Esophagus muscularis mucosa (tissue), 4 donors: ENCODE measurements at places on chromosomes 7 and 10. TPM values are rescaled to one million over a fixed set of nuclear protein-coding genes. Genes with fewer than 3 reads are reported as not detected.

The GIMAP1 gene
- 6.6 TPM for total RNA-seq

The KEL gene
- not detected for total RNA-seq

The OR6V1 gene
- not detected for total RNA-seq

DNA sequence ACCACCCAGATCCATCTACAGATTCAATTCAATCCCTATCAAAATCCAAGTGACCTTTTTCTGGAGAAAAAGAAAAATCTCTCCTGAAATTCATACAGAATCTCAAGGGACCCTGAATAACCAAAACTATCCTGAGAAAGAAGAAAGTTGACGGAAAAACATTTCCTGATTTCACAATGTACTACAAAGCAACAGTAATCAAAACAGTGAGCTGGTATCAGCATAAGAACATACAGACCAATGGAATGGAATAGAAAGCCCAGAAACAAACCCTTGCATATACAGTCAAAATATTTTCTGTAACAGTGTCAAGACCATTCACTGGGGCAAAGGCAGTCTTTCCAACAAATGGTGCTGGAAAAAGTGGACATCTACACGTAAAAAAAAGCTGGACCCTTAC is 89.9 kb downstream of the JMJD1C start:
- no peak overlapping the region for H3K4me3 ChIP-seq
- H3K4me1 ChIP-seq: peaks cover 3% of the 10 kb centered on the region
- no peak overlapping the region for H3K27ac ChIP-seq
- H3K27me3 ChIP-seq: no peaks in the 10 kb centered on the region
- no peak for DNase-seq
- no peaks in the 10 kb centered on the region for H3K36me3 ChIP-seq

DNA sequence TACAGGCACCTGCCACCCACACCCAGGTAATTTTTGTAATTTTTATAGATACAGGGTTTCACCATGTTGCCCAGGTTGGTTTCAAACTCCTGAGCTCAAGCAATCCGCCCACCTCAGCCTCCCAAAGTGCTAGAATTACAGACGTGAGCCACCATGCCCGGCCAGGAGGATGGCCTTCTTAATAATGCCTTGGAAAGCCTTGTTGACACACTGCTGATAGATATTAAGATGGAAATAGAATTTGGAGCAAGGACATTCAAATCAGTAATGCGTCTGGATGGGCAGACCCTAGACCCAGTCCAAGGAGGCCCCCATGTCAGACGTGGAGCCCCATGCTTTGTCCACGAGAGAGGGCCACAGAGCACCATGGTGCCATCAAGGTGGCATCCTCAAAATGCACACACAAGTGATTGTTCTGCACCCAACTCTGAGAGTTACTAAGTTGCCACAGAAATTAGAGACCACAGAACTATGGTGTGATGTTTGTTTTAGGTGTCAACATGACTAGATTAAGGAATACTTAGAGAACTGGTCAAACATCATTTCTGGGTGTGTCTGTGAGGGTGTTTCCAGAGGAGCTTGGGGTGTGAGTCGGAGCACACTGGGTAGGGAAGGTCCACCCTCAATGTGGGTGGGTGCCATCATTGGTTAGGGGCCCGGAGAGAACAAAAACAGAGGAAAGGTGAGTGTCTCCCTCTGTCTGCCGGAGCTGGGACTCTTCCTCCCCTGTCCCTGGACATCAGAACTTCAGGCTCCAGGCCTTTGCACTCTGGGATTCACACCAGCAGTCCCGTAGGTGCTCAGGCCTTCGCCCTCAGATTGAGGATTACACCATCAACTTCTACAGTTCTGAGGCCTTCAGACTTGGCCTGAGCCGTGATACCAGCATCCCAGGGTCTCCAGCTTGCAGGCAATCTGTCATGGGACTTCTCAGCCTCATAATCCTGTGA is 34.5 kb downstream of the EBF3 start:
- DNase-seq: no peak
- no peak overlapping the region for H3K27ac ChIP-seq
- no peaks in the 10 kb centered on the region for H3K4me1 ChIP-seq
- no peaks in the 10 kb centered on the region for H3K27me3 ChIP-seq

GRCh38 chr7:157817944-157818700 is 481.3 kb downstream of the DNAJB6 start:
- H3K4me1 ChIP-seq: no peaks in the 10 kb centered on the region
- no peaks in the 10 kb centered on the region for H3K27me3 ChIP-seq
- H3K27ac ChIP-seq: no peak overlapping the region
- no peaks in the 10 kb centered on the region for H3K36me3 ChIP-seq
- no peak overlapping the region for H3K4me3 ChIP-seq
- no peak for DNase-seq

DNA sequence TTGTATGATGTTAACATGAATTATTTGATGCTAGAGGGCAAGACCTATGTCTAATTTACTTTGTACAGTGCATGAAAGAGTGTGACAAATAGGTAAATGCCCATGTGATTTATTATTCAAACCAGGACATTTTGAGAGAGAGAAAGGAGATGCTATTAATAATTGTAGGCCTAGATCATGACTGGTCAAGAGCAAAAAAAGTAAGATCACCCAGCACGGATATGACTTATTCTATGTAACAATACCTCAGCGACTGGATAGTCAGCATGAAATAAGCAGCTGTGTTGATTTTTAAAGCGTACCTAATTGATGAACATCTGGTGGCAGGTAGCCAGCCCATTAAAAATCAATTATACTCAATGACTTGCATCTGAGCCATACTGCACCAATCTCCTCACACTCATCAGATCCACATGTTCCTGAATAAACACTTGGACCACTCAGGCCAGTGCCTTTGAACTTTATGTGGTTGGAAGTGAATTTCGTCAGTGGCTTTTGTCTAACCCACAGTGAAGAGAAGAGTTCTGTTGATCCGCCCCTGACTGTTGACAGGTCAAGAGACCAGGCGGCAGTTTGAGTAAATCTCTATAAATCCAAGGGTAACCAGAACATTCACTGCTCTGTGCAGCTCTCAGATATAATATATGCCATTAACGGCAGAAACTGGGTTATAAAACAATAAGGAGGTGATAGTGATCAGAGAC is 435.3 kb downstream of the MDFIC start:
- no peak for DNase-seq
- H3K27ac ChIP-seq: no peak overlapping the region
- H3K4me3 ChIP-seq: no peak overlapping the region
- H3K36me3 ChIP-seq: no peaks in the 10 kb centered on the region

DNA sequence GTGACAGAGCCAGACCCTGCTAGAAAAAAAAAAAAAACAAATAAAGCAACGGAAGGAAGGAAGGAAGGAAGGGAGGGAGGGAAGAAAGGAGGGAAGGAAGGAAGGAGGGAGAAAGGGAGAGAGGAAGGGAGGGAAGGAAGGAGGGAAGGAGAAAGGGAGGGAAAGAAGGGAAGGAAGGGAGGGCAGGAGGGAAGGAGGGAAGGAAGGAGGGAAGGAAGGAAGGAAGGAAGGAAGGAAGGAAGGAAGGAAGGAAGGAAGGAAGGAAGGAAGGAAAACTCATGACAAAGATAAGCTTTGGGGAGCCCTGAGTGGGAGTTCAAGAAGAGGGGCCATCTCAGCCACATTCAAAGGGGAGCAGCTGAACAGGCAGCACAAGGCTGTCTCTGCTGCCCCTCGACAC is 124.7 kb upstream of the MGMT start:
- H3K4me1 ChIP-seq: no peaks in the 10 kb centered on the region
- DNase-seq: peak; percentile 21
- no peaks in the 10 kb centered on the region for H3K27me3 ChIP-seq
- H3K27ac ChIP-seq: no peak overlapping the region
- no peak overlapping the region for H3K4me3 ChIP-seq

- no peak overlapping the region for H3K4me3 ChIP-seq
- no peak overlapping the region for H3K27ac ChIP-seq
- no peak for DNase-seq
- no peaks in the 10 kb centered on the region for H3K4me1 ChIP-seq
- H3K36me3 ChIP-seq: no peaks in the 10 kb centered on the region
These were observed 193.3 kb downstream of the HERPUD2 start for GRCh38 chr7:35501681-35502080.

GRCh38 chr10:22473459-22473858 is 128.2 kb downstream of the SPAG6 start:
- no peak overlapping the region for H3K27ac ChIP-seq
- DNase-seq: no peak
- H3K36me3 ChIP-seq: no peaks in the 10 kb centered on the region
- H3K4me1 ChIP-seq: peaks cover 19% of the 10 kb centered on the region
- no peak overlapping the region for H3K4me3 ChIP-seq
- H3K27me3 ChIP-seq: peaks cover 27% of the 10 kb centered on the region

DNA sequence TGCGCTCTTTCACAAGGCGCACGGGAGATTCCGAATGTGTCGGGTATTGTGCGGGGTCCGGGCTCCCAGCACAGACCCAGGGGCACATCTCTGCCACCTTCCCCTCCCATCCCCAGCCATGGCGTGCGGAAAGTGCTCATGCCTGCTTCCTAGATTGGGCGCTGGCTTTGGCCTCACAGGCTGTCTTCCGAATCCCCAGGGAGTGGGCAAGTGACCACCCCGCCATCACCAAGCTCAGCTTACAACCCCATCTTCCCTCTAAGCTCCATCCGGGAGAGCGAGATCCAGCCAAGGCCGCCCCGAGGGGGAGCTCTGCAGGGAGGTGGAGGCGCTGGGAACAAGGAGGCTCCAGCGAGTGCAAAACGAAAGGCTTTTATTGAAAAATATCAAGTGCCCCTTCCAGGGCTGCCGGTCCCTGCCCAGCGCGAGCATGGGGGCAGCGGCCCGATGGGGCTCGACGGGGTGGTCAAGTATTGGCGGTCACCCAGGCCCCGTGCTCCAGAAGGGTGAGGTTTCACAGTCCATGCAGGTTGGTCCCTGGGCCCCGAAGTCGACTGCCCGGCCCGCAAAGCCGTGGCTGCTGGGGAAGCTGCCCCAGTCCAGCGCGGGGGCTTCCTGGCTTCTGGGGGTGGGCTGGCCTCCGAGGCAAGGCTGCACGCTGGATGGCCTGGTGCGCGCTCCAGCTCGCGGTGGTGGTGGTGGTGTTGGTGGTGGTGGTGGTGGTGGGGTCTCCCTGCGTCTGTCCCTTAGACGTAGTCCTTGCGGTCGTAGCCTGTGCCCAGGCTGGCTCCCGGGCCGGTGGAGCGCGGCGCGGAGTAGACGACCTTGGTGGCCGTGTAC is 1.2 kb downstream of the CLDN3 start:
- no peak overlapping the region for H3K27ac ChIP-seq
- peaks cover 8% of the 10 kb centered on the region for H3K4me1 ChIP-seq
- H3K4me3 ChIP-seq: no peak overlapping the region
- no peak for DNase-seq
- no peaks in the 10 kb centered on the region for H3K36me3 ChIP-seq
- H3K27me3 ChIP-seq: peaks cover 32% of the 10 kb centered on the region

DNA sequence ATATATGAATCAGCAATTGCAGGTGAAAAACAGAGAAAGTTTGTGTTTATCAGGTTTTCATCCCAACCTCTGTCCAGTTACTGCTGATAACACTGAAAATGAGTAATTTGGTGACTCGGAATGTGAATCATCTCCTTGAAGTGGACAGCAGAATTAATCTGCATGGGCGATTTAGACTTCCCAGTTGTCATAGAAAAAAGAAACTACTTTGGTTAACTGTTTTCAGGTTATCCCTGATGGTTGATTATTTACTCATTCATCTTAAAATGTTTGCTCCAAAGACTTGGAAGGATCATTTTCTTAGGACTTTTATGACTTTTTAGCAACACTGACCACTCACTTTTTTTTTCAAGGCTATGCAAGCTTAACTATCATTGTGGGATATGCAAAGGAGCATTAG is 504.1 kb upstream of the ANKRD30A start:
- no peaks in the 10 kb centered on the region for H3K36me3 ChIP-seq
- no peaks in the 10 kb centered on the region for H3K27me3 ChIP-seq
- H3K4me3 ChIP-seq: no peak overlapping the region

DNA sequence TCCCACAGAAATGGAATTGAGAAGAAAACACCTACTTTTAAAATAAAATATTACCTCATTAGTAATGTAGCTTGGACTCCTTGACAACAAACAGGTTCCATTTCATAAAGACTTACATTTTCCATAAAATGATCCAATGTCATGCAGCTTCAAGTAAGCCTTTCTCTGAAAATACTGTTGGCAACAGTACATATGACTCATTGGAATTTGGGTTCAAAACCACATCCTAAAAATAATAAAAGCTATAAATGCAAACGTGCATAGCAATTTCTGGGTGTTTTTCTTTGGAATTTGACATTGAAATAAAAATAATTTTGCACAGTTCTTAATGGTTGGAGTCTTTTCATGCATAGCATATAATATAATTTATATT is 47.9 kb downstream of the FHIP2A start:
- no peaks in the 10 kb centered on the region for H3K4me1 ChIP-seq
- no peak overlapping the region for H3K4me3 ChIP-seq
- no peak overlapping the region for H3K27ac ChIP-seq
- no peaks in the 10 kb centered on the region for H3K27me3 ChIP-seq
- no peak for DNase-seq

DNA sequence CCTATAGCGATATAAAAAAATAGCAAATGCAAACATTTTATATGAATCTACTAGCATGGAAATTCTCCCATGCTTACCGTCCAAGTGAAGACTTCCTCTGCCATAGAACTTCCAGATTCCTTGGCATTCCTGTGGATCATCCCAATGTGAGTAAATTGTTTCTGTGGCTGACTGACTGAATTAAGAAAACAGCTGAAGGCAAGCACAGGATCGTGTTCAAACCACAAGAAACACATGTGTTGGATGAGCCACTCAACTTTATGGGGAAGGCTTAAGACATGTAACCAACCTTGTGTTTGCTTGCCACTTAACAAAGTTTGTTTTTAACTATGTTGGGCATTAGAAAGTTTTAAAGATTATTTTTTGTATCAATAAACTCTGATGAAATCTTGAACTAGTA is 2.6 kb upstream of the MYPN start:
- no peak for DNase-seq
- no peak overlapping the region for H3K27ac ChIP-seq
- no peak overlapping the region for H3K4me3 ChIP-seq
- no peaks in the 10 kb centered on the region for H3K27me3 ChIP-seq
- H3K36me3 ChIP-seq: no peaks in the 10 kb centered on the region

DNA sequence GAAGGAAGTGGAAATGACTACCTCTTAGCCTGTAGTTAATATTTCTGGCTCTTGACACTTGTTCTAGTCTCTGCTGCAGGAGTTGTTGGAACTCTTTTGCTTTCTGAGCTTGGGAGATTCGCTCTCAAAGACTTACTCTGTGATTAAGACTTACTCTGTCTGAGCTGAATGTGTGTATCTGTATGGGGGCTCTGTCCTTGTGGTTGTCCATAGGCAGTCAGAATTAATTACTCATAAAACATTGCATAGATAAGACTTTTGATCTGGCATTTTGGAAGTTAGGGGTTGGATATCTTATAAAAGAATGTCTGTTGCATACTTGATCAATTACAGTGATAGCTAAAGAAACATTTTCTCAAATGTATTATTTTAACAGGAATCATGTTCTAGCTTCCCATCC is 199.2 kb upstream of the KIAA1217 start:
- H3K27me3 ChIP-seq: no peaks in the 10 kb centered on the region
- H3K4me3 ChIP-seq: no peak overlapping the region
- DNase-seq: no peak
- no peaks in the 10 kb centered on the region for H3K36me3 ChIP-seq
- H3K4me1 ChIP-seq: peaks cover 9% of the 10 kb centered on the region
